ENCODE measurements at places on chromosomes 11 and 22.

- peak; percentile 11 for DNase-seq
Measured at GRCh38 chr11:63940786-63941185, 2.0 kb downstream of the NAA40 start.

DNA sequence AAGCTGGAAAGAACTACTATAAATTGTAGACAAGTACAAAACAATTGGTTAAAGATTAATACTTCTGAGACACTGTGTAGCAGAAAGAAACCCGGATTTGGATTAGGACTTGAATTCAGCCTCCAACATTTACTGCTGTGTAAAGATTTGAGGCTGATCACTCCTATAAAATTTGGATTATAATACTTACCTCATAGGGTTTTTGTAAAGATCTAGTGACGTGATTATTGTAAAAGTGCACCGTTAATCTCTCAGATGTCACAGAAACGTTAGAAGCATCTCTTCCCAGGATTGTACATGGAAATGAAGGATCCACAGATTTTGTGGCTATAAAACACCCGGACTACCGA is 323 bp upstream of the HIKESHI start:
- no peak for DNase-seq

- peak; percentile 94 for DNase-seq
Measured at GRCh38 chr22:25048659-25049647, 96.4 kb downstream of the KIAA1671 start.

GRCh38 chr11:29027436-29027835 is 919.2 kb downstream of the METTL15 start:
- DNase-seq = no peak

GRCh38 chr22:39384750-39385480 is 14.7 kb upstream of the TAB1 start:
- peak; percentile 80 for DNase-seq

GRCh38 chr11:126739499-126740145 is 260.9 kb downstream of the KIRREL3 start:
- no peak for DNase-seq

DNA sequence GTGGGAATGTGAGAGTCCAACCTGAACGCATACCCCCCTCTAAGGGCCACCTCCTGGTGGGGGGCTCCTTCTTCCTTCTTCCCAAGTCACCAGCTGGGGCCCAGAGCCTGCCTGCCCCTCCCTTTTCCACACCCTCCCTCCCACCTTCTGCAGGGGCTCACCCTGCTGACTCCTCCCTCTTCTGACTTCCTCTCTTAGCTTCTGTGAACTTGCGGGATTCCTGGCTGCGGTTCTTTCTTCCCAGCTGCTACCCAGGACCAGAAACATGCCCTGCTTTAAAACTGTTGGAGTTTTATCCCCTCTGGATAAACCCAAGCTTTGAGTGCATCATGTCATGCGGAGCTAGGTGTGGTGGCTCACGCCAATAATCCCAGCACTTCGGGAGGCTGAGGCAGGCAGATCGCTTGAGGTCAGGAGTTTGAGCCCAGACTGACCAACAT is 10.2 kb downstream of the LRRC74B start:
- no peak for DNase-seq

GRCh38 chr11:109106151-109106906 is 315.7 kb upstream of the C11orf87 start:
- no peak for DNase-seq

GRCh38 chr11:73949912-73950311 is 914 bp upstream of the DNAJB13 start:
- DNase-seq = no peak

DNA sequence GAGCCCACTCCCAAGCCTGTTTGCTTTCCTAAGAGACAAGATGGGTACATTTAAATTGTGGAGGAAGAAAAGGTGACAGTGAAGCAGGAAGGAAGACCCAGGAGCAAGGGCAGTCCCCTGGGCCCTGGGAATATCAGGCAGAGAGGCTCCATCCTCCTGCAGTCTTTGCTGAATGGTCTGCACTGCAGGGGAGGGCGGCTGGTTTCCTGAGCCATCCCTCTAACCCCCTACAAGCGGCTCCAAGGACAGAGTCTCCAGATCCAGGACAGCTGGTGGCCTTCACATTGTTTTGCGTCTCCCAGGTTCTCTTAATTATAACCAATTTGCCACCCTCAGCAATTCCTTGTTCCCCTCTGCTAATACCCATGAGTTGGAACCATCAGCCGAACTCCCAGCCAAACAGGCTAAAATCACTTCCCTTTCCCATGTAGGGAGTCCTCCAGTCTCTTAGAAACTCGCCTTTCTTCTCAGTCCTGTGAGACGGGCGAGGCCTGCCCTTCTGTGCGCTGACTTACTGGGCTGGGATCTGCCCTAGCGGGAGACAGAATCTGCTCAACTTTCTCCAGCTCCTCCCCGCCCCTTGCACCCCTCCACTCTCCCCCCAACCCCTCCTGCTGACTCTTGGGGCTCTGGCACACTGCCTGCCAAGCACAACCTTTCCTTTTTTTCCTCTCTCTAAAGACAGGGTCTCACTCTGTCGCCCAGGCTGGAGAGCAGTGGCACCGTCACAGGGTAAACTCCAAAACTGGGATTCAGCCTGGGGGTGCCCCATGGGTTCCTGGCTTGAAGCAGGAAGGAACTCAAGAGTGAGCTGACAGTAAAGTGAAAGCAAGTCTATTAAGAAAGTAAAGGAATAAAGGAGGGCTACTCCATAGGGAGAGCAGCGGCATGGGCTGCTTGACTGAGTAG is 53.4 kb upstream of the EMID1 start:
- peak; percentile 80 for DNase-seq

DNA sequence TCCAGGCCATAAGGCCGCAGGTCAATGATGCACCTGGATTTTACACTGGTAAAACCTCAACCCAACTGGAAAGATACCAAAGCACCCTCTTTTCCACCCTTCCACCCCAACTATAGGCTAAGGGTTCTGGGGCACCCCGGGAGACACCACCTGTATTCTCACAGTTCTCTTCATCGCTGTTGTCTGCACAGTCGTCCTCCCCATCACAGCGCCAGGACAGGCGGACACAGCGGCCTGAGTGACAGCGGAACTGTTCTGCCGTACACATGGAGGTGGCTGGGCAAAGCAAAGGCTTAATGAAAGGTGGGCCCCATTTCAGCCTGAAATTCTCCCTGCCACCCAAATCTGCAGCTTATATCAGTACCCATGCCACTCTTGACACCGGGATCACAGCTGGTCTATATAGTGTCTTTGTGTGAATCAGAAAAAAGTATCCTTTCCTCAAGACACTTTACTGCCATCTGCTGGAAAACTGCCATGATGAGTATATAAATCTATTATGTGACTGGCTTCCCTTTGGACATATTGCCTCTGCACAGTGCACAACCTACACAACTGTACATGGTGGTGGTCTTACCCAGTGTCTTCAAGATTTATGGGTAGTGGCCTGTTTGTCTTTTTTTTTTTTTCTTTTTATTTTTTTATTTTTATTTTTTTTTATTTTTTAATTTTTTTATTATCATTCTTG is 21.5 kb downstream of the LRP4 start:
- DNase-seq = peak; percentile 88

DNA sequence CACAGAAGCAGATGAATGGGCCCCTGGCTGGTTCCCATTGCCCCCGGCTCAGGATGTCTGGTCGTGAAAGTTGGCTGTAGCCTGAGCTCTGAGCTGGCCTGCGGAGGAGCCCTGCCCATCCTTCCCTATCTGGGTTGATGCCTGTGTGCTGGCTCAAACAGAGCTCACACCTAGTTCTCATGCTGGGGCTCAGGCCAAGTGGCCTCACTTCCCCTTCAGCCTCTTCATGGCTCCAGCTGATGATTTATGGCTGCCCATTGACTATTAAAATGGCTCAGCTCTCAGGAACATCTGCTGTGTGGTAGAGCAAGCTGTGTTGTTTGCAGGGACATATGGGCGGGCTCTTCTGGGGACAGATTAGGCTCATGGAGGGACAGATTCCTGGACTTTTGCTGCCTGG is 64.7 kb downstream of the ADAMTS15 start:
- no peak for DNase-seq

- DNase-seq = no peak
Measured at GRCh38 chr11:71500601-71501021, 26.5 kb upstream of the KRTAP5-7 start.

- DNase-seq = no peak
Measured at GRCh38 chr11:10522276-10522675, 18.7 kb downstream of the RNF141 start.

DNA sequence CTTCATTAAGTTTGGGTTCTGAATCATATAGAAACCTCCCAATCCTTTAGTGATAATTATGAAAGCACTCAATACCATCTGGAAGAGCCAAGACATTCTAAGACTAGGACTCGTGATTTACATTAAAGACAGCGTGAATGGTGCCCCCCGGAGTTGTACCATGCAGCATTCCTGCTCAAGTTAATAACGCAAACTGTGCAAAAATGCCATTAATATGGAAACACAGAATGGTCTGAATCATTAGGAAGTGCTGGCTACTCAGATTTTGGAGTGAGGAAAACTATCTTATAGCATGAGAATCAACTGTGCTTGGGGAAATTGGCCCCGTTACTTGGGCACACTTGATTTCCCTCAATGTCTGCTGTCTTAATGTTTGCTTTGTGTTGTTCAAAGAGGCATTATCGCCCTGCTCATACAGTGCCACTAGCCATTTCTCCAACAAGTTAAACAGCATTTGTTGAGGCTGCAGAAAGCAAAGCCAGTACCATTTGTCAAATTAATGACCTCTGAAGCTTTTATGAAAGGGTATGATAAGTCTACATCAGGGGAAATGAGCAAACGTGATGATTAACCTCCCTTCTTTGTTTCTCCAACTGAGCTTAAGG is 18.5 kb upstream of the TPH1 start:
- DNase-seq = no peak

GRCh38 chr11:69425895-69426544 is 55.4 kb upstream of the LINC01488 start:
- peak; percentile 78 for DNase-seq

GRCh38 chr11:59559886-59560285 is 48.5 kb downstream of the OR4D9 start:
- no peak for DNase-seq

- DNase-seq = no peak
Measured at GRCh38 chr11:9817191-9817590, 153.3 kb downstream of the SWAP70 start.

DNA sequence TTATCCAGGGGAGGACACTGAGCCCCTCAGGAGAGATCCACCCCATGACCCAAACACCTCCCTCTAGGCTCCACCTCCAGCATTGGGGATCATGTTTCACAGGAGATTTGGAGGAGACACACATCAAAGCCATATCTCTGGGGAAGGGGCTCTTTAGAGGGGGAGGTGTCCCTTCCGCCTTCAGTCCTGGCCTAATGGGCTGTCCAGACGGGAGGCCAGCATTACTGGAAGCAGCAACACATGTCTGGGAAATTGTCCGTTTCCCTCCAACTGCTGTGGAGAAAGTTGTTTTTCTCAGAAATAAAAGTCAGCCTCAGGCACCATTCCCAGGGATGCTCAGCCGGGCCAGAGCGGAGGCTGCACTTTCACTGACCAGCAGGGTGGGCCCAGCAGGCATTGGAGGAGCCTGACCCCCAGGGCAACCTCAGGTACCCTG is 9.5 kb downstream of the CACNA1I start:
- peak; percentile 59 for DNase-seq

- DNase-seq = peak; percentile 86
Measured at GRCh38 chr11:13440100-13440855, 22.7 kb downstream of the BTBD10 start.

- DNase-seq = no peak
Measured at GRCh38 chr22:43313244-43313889, 29.8 kb downstream of the SCUBE1 start.

GRCh38 chr11:29321293-29322132 is 695.3 kb downstream of the KCNA4 start:
- DNase-seq = no peak

GRCh38 chr11:116732271-116733042 is 40.3 kb downstream of the BUD13 start:
- peak; percentile 98 for DNase-seq

DNA sequence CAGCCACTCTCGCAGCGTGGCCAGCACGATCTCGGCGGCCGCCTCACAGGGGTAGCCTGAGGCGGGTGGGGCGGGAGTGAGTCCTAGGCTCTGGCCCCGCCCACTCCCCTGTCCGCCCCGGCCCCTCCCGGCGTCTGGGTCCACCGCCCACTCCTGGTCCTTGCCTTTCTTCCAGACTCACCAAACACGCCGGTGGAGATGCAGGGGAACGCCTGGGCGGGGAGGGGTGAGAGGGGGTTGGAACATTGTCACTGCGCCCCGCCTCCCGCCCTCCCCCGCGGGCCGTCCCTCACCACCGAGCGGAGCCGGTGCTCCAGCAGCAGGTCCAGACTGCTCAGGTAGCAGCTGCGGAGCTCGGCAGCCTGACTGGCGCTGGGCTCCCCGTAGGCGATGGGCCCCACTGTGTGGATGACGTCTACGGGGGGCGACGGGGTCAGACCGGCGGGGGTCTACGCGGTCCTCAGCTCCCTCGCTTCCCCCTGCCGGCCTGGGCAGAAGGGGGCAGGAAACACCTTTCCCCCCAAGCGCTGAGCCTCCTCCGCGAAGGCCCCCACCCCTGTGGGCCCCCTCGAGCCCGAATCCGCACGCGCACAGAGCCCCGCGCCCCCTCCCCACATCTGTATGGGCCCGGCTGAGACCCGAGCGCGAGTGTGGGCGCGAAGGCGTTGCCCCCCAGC is 13.2 kb downstream of the OTUB1 start:
- DNase-seq = peak; percentile 93

DNA sequence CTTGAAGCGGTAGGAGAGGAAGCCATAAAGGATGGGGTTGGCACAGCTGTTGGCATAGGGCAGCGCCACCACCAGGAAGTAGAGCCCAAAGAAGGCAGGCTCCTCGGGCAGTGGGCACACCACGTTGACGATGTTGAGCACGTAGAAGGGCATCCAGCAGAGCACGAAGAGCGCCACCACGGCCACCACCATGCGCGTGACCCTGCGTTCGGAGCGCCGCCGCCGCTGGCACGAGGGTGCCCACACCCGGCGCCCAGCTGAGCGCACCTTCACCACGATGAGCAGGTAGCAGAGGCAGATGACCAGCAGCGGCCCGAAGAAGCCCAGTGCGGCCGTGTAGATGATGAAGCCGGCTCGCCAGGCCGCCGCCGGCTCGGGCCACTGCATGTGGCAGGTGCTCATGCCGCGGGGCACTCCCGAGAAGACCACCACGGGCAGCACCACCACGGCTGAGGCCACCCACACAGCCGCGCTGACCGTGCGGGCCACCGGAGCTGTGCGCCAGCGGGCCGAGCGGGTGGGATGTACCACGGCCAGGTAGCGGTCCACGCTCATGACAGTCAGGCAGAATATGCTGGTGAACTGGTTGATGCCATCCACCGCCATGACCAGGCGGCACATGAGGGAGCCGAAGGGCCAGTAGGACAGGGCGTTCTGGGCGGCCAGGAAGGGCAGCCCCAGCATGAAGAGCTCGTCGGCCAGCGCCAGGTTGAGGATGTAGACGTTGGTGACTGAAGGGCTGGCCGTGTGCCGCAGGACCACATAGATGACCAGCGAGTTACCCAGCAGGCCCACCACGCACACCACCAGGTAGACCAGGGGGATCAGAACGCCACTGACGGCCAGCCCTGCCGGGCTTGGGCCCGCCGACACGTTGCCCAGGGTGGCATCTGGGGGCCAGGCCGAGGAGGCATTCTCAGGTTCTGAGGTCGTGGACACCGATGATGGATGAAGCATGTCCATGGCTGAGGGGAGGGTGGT is 5.1 kb downstream of the SSTR3 start:
- DNase-seq = peak; percentile 58

Measured in osteoblast (primary cell).